ENCODE measurements at places on chromosomes 1 and 21.
A peak's percentile ranks its signal among the peaks of the same experiment; 100 is the strongest.

DNA sequence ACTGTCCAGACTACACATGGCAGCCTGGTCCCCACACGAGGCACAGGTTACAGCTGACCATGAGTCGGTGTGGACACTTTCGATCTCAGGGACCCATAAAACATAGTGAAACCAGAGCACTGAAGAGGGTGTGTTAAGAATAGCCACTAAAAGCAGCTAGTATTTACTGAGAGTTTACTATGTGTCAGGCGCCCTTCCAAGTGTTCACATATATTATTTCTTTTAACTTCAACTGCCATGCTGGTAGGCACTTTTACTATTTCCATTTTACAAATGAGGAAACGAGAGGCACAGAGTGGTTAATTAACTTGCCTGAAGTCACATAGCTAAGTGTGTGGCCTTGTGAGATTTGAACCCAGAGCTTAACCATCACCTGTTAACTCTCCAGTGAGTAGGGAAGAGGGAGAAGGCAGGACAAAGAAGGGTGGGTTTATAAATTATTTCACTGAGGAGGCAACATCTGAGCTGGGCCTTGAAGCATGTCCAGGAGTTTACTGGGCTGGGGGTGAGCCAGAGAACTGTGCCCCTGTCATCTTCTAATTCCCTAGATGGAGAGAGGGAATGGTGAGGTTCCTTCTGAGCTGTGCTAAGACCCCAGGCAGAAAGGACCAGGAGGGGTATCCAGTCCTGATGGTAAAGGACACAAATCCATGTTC, 20.7 kb downstream of the ABCA4 start:
- DNase-seq: no peak

DNA sequence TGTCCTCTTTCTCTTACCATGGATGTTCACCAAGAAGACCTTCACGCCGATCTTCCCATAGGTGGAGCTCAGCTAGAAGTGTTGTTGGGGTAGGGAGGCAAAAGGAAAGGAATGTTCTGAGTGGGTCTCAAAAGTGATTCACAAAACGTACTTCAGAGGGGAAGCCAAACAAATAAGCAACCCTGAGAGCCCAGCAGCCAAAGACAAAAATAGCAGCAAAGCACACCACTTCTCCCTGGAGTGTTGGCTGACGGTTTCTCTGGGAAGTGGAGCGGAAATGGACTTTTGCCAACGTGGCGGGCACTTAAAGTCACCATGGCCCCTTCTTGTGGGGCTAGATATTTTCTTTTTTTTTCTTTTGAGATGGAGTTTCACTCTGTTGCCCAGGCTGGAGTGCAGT, 23.1 kb downstream of the SLC26A9 start:
- DNase-seq: peak; percentile 34

- no peak for DNase-seq
Observed at GRCh38 chr1:160216301-160216700, 11.1 kb downstream of the PEA15 start.

DNA sequence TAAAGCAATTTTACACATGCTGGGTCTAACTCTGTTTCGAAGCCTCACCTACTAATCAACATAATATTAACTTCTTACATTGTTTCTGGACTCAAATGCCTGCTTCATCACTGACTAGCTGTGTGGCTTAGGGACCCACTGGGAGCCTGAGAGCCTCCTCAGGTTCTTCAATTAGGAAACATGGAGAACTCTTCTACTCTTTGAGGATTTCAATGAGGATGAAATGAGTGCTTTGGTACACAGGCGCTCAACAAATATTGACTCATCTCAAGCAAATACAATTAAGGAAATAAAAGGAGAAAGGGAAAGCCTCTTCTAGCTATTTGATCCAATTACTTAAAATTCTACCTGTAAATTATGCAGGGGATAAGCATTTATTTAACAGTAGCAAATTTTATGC, 84.4 kb upstream of the JAK1 start:
- no peak for DNase-seq

GRCh38 chr1:65206836-65207235, 58.8 kb downstream of the AK4 start:
- no peak for DNase-seq

GRCh38 chr1:181910905-181911304, 150.6 kb downstream of the ZNF648 start:
- DNase-seq: no peak

DNA sequence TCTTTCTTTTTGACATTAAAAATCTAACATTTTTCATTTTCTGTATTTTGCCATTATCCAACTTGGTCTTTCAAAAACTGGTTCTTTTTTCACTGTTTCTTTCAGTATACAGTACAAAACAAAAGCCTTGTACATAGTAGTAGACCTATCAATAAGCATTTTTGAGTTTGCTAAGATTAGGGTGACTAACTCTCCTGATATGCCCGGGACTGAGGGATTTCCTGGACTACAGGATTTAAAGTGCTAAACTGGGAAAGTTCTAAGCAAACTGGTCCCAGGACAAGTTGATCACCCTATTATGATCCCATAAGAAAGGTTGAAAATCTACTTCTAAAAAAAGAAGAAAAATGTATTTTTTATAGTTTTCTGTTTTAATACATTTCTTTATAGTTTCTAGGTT, 120.9 kb downstream of the USP25 start:
- peak; percentile 72 for DNase-seq

DNA sequence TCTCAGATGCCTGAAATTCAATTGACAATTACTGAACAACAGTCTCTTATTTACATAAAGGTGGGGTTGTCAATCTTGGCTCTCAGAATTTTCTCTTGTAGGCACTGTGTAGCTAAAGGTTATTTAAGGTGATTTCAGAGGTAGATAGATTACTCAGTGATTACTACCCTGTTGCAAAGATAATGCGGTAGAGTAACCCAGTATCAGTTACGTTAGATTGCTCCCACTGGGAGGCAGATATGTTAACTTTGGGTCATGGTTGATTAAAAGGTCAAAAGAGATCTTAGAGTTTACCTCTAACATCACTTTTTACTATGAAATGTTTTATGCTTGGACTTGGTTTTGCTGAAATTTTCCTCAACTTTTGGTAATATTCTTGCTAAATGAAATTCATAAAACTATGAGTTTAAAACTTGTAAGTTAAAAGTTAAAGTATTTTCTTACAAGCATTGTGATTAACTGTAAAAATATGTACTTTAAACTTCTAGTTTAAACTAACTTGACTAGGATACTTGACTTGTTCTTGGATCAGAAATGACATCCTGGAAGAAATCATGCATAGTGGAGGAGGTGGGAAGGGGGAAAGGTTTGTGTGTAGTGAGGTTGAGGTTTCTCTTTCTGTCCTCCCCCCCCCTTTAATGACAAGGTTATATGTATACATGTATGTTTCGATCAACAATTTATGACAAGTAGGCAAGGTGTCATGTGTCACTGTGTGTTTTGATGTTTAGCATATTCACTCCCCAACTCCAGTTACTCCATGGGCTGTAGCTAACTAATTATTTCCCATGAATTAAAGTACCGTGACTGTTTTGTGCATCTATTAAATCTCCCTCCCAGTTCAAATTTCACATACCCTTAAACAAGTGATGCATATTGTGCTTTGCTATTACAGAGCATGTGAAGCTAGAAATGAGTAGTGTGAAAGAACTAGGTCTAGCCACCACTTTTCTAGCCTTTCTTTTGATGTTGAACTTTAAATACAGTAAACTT, 2.9 kb downstream of the LAMC1 start:
- DNase-seq: peak; percentile 56

DNA sequence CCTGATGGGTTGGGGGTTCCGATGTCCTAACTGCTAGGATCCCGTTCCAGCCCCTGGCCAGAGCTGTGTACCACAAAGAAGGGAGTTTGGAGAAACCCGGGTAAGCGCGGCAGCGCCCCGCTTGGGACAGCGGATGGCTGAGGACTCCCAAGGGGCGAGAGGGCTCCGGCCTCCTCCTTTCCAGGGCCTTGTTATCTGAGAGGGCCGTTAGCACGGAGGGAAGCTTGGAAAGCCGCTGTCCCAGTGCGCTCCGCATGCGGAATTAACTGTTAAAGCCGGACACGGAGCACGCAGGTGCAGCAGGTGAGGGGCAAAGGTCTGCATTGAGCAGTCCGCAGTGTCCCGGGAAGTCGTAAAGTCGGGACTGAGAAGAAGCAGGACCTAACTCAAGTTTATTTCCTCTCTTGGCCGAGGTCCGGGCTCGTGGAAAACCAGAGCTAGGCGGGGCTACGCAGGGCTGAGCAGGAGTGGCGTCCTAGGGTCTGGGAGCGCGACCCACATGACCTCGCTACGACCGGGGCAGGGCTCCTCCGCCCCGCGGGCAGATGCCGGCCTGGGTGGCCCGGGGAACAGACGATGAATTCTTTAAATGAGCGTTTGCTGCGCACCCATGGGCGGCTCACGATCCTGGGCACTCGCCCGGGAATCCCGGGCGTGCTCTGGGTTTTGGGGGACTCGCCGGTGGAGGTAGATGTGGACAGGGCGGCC, 4.5 kb downstream of the LHX4 start:
- no peak for DNase-seq

GRCh38 chr1:182299728-182300616, 91.6 kb downstream of the GLUL start:
- DNase-seq: no peak

GRCh38 chr1:246008363-246008831, 498.7 kb downstream of the SMYD3 start:
- no peak for DNase-seq

- no peak for DNase-seq
Observed at GRCh38 chr1:183546427-183546826, 43.8 kb downstream of the NCF2 start.

DNA sequence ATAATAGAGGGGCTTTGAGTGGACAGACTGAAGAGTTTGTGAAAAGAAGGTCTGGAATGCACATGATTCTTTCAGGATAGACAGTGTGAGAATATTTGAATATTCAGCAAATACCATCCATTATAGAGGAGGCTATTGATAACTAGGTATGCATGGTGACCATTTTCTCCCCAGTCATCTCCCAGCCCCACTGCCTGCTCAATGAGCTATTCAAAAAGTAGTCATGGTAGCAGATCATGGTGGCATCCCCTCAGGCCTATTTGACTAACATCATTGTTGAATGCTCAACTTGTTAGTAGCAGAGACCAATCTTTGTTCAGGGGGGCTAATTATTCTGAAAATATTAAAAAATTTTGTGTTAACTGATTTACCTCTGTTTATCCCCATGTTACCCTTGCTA, 311.6 kb downstream of the S1PR1 start:
- no peak for DNase-seq

GRCh38 chr1:43453442-43454269, at the start of gene HYI:
Gene HYI (minus strand): TSS chr1:43453931. CDS start chr1:43453793, 138 bp downstream.
- DNase-seq: peak; percentile 86

- DNase-seq: peak; percentile 21
Observed at GRCh38 chr1:154206196-154206595, at the start of gene CFAP141. Gene CFAP141 (minus strand): TSS chr1:154206333. CDS start chr1:154206307, 26 bp downstream.

DNA sequence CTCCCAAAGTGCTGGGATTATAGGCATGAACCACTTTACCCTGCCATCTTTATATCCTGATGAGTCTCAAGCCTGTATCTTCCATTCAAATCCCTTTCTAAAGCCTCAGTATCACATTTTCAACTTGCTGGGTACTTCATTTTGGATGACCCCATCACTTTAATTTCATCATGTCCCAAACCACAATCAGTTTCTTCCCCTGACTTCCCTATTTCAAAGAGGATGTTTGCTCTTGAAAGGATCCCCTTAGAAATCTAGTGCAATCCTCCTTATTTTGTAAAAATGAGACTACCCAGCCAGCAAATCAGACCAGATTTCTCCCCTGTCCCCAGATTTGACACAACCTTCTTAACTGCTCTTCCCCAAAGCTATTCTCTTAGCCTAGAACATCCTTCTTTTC, 7.0 kb upstream of the TRIT1 start:
- DNase-seq: no peak

- no peak for DNase-seq
Observed at GRCh38 chr1:36326499-36326898, 3.1 kb upstream of the EVA1B start.

GRCh38 chr1:155078469-155079209, at the start of gene EFNA3:
Gene EFNA3 (plus strand): TSS chr1:155078837. CDS start chr1:155078942, 105 bp downstream.
- DNase-seq: peak; percentile 42

GRCh38 chr1:213484333-213484732, 433.3 kb downstream of the RPS6KC1 start:
- no peak for DNase-seq

- no peak for DNase-seq
Observed at GRCh38 chr1:47684964-47685762, 247.3 kb downstream of the FOXD2 start.

DNA sequence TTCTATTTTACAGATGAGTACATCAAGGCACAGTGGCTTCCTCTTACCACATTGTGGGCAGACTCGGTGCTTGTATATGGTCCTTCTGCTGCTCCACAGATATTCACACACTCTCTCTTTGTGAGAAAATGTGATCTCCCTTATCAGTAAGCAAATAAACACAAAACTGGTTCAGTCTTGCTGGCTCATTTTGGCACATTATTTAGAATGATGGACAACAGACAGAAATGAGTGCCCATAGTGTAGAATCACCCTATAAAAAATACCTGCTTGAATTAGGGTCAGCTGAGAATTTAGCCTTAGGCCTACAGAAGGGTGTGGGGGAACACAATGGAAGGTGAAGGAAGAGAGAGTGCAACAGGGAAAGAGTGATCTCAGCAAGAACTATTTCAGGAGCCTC, 423.1 kb downstream of the HLX start:
- no peak for DNase-seq

- peak; percentile 36 for DNase-seq
Observed at GRCh38 chr1:10835822-10836421, 39.5 kb upstream of the CASZ1 start.

DNA sequence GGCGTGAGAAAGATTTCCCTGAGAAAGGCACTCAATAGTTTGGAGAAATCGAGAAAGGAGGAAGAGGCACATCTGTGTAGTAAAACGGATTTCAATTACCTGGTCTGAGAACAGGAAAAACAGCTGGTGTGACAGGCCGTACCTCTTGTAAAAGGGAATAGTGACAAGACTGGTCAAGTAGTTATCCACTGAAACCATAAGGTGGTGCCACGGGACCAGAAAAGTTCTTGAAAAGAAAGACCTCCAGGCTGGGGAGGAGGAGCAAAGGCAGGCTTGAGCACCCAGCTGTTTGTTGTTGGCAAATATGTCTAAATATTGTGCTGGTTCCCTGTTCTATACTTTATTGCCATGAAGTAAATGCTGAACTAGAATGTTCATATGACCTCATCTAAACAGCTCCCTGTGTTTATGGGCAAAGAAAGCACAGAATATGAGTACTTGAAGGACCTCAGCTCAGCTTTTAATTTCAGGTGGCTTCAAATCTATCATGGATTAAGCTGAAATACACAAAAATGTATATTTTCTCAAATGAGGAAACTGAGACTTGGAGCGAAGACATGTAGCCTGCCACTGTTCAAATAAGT, 4.0 kb downstream of the HAO2 start:
- no peak for DNase-seq

GRCh38 chr1:178284058-178284457, 190.2 kb downstream of the RASAL2 start:
- no peak for DNase-seq

GRCh38 chr1:7526867-7527732, 244.0 kb upstream of the VAMP3 start:
- DNase-seq: peak; percentile 84

DNA sequence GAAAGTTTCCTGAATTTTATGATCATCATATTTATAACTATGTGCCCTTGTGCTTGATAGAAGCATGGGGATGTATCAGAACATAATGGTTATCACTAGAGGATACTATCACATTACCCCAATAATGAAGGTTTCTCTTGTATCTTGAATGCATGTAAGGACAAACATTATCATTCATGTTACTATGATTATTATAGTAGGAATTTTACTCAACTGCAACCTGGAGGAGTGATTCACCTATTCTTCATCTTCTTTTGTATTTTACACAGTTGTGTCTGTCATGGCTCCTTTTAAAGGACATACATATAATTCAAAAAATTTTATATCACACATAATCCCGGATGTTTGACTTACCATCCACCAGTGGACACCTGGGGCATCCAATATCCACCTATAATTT, 143.8 kb upstream of the TMPRSS15 start:
- DNase-seq: no peak

All from IMR-90 (cell line).